ENCODE measurements at places on chromosomes 1 and 21. TPM values are rescaled to one million over a fixed set of nuclear protein-coding genes. Genes with fewer than 3 reads are reported as not detected.

- DNase-seq, result no peak
These were observed 173.6 kb downstream of the PTGER3 start for GRCh38 chr1:70874063-70874462.

DNA sequence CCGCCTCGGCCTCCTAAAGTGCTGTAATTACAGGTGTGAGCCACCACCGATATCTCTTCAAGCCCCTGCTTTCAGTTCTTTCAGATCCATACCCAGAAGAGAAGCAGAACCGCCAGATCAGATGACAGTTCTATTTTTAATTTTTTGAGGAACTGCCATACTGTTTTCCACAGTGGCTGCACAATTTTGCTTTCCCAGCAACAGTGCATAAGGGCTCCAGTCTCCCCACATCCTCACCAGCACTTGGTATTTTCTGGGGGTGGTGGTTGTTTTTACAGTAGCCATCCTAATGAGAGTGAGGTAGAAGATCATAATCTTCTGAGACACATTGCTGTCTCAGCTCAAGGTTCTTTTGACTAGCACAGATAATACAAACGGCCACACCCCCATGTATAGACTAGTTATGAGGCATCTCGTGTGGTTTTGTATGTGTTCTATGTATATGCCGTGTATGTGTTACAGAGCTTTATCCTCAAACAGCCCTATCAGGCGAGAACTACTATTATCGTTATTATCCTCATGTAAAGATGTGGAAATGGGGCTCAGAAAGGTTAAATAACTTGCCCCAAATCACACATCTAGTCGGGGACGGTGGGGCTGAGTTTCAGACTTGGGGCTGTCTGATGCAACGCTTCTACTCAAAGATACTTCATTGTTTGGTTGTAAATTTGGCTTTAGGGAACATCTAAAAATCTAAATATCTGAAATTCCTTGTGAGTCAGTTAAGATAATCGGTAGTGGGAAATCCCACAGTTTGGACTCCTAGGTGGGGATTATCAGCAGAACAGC is 12.0 kb downstream of the FHAD1 start:
- DNase-seq, result no peak

DNA sequence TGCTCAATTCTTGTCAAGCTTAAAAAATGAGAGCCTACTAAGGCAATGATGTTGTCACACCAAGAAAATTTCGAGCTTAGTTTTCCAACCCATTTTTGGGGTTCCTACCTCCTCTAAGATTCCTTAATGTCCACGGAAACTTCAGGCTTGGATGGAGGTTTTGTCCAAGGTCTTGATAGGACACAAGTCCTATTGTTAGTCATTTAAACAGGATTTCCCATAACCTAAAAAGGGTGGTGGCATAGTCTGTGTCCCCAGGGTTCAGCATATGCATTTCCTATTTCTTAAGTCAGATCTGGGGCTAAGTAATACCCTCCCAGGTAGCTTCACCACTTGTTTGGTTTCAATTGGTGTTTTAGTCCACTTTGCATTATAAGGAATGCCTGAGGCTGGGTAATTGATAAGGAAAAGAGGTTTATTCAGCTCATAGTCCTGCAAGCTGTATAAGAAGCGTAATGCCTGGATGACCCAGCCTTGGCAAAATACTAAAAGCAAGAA is 10.9 kb upstream of the PADI2 start:
- DNase-seq, result no peak

- DNase-seq, result no peak
These were observed 29.7 kb downstream of the OLFML3 start for GRCh38 chr1:114008993-114009392.

MLLT11 gene
- 2.0 TPM for total RNA-seq

MRPL20 gene
- total RNA-seq, result 165 TPM

HSD3B1 gene
- not detected for total RNA-seq

LRRC8B gene
- total RNA-seq, result 27.1 TPM

Measured in tibial nerve (tissue), 4 donors.